Stimulated activated CD4-positive, alpha-beta T cell treated with anti-CD3 and anti-CD28 coated beads, Interleukin-2, amount 100 ng/mL, for 48 hours (primary cell): ENCODE measurements at places on chromosomes 2 and 18.
A peak's percentile ranks its signal among the peaks of the same experiment; 100 is the strongest.

- no peak for DNase-seq
Measured at GRCh38 chr2:241061275-241061674, 40.8 kb downstream of the MTERF4 start.

DNA sequence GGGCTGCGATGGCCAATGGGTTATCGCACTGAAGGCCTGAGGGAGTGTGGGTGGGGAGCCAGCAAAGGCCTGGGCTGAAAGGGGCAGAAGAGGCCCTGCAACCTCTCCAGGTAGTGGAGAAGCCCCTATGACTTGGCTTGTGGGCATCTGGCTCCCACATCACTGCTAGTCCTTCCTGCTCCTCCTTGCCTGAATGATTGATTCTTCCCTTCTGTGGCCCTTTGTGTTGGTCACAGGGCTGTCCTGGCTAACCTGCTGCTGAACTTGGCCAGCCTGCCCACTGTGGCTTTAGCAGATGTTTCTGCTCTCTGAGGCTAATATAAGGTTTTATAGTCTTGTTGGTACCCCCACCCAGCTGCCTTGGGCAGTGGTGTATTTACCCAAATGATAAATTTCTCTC is 136.2 kb upstream of the ALPP start:
- no peak for DNase-seq

- DNase-seq = no peak
Measured at GRCh38 chr18:47547539-47548202, 296.2 kb upstream of the SKOR2 start.

GRCh38 chr2:27838502-27838901 is 51.7 kb downstream of the RBKS start:
- no peak for DNase-seq

- no peak for DNase-seq
Measured at GRCh38 chr2:66729416-66730330, 294.7 kb downstream of the MEIS1 start.

GRCh38 chr18:77949355-77949973 is 699.8 kb downstream of the GALR1 start:
- DNase-seq = no peak

DNA sequence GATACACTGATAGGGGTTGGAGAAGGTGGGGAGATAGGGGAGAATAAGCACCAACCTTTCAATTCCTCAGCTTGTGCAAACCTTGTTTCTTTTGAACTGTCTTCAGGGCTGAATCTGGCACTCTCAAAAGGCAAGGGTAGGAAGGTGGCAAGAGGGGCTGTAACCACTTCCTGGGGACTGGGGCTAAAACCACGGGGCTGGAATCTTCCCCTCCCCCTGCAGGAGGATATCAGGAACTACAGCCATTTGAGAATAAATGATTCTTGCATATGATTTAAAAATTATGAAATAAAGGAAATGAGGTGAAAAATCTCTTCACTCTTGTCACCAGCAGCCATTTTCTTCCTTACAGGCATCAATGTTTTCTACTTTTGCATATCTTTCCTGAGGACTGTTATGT is 50.8 kb downstream of the ATOH8 start:
- DNase-seq = no peak

DNA sequence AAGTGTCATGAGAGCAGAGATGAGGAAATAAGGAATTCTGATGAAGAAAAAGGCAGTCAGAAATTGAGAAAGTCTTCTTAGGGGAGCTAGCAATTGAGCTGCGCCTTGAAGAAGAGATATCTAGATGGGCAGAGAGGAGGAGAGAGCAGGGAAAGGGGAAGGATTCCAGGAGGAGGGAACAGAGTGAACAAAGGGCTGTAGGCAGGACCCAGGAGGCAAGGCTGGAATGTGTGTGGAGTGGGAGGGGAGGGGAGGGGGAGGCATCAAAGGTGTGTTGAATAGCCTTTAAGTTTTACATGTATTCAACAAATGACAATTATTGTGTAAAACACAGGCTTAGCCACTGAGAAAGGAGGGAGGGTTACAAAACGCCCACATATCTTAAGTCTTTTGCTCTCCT is 164.5 kb downstream of the TDRD15 start:
- no peak for DNase-seq

- peak; percentile 26 for DNase-seq
Measured at GRCh38 chr2:3377279-3377611, 373 bp downstream of the EIPR1 start.

DNA sequence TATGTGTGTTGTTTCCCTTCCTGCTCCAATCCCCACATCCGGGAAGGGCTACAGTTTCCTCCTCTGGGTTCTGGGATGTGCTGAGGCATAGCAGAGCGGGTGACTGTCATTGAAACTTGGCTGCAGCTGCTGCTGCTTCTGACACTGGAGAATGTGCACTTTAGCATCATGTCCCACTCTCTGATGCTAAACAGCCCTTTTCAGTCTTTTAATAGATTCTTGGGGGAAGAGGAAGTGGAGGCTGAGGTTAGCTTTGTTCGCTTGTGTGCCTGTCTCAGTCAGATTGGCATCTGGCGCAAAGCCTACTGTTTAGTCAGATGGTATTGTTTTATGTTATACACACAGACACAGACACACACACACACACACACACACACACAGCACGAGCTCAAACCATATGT is 136.5 kb upstream of the RND3 start:
- DNase-seq = no peak

DNA sequence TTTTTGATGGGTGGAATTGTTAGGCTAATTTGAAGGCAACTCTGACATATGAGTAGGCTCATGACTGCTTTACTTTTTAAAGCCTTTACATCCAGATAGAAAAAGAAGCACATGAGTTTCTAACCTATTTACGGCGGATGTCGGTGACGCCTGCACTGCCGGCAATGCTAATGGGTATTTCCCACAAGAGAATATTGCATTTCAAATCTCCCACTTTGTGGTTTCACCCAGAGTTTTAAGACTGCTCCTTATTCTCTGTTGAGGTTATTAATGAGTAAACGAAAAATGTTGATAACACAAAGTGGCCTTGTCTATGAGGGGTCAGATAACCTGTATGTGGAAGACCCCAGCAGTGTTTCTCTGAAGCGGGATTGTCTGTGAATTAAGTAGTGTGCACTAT is 14.0 kb downstream of the CCDC85A start:
- no peak for DNase-seq

DNA sequence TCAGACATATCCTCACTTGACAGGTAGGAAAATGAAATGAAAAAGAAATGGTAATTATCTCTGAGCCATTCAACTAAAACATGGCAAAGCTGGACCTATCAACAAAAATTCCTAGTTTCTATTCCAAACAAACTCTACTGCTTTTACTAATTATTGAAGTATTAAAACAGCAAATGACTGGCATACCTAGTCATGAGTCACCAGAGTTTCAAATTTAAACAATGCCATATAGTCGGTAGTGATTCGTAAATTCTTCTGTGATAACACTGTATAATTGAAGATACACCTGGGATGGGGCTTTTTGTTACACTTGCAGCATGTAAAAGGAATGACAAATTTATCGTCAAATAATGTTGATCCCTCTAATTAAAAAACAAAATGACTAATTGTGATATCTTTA is 153.1 kb upstream of the THUMPD2 start:
- no peak for DNase-seq

DNA sequence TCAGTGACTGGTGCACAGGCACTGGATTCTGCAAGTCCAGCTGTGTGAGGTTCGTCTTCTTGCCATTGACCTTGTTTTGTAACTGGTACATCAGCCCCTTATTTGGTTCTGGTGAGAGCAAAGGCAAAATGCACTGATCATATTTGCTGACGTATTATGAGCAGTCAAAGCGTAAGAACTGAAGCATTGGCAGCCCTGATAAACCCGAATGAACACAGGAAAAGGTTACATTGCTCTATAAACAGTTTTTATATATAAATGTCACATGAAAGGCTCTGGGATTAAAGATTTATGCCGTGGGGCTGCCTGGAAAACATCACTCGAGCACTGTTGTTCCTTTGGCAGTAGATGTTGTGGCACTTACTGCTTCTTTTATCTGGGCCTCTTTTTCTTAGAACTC is 167.9 kb downstream of the IRS1 start:
- no peak for DNase-seq

DNA sequence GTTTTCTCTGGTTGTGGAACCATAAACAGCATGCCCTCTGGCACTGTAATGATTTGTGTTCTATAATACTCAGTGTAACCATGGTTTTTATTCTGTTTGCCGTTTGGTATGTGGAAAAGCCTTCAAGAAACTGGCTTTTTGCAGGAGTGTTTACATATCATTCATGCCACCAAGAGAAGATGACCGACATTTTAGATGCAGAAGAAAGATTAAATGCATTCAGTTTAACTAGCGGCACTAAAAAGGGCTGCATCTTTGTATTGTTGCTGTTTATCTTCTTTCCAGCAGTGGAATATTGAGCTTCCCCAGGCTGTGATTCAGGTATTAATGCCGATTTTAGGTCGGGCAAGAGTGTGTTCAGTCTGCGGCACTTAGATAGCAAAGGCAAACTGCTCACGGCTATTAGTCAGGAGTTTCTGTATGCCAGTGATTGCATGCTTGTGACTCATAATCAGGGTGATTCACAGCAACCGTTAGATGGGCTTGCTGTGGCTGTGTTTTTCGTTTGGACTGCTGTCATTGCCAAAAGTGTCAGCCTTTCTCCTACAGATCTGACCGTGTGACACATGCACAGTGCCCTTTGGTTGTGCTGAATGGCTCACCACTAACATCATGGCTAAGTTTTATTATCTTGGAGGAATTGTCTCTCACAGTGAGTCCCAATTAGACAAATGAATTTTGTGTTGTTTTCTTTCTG is 479.7 kb downstream of the PARD3B start:
- DNase-seq = peak; percentile 25

GRCh38 chr2:169393068-169393590 is 30.8 kb upstream of the LRP2 start:
- DNase-seq = no peak

DNA sequence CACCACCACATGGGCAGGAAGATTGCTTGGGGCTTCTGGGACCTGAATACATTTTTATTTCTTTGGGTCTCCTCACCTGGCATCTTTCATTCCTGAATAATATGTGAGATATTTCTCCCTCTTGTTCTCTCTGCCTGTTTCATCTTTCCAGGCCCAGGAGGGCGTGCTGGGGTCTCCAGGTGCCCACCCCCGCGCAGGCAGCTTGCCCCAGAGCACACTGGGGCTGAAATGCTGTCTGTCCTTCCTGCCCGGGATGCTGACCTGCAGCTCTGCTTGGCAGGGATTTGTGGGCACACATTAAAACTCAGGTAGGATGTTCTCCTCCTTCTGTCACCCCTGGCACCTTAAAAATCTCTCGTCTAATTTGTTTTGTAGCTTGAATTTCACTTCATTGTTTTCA is 39.7 kb upstream of the TEX51 start:
- no peak for DNase-seq

DNA sequence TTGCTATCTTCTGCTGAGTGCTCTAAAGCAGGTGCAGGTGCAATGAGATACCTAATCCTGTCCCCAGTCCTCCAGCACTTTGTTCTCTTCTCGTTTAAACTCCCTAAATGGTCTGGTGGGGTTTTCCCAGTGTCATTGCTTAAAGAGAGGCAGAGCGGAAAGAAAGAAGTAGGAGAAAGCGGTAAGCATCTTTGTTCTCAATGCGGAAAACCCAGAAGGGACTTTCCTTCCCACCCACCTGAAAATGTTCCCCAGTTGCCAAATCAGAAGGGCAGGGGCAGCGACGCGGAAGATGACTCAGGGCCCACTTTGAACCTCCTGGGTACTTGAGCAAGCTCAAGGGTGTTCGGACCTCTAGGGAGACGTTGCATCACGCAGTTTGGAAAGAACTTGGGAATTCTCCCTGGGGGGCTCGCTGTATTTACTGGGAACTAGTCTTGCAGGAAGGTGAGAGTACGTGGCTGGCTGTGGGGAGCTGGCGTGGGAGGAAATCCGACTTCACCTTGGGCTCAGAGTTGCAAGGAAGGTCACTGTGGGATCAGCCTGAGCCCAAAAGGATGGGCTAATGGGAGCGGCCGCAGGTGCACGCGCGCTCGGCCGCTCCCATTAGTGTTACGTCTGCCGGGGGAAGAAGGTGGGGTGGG is 589 bp upstream of the SGPP2 start:
- peak; percentile 32 for DNase-seq

DNA sequence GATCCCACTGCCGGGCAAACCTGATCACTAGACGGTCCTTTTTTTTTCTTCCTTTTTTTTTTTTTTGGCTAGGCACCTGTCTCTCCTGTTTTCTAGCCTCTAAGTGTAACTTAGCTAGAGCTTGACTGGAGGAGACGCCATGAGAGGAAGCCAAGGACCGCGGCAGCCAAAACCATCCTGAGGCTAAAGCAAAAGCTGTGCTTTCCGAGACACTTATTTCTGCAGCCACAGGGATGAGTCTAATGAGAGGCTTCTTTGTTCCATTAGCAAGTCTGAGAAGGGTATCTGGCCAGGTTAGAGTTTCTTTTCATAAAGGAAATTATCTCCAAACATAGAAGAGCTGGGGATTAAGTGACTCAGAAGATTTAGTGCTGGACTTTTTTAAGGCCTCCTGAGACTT is 7.3 kb upstream of the CXCR4 start:
- DNase-seq = no peak

GRCh38 chr18:12883372-12883683 is 709 bp downstream of the PTPN2 start:
- DNase-seq = peak; percentile 21

GRCh38 chr2:28163028-28163427 is 229.6 kb upstream of the FOSL2 start:
- DNase-seq = no peak

DNA sequence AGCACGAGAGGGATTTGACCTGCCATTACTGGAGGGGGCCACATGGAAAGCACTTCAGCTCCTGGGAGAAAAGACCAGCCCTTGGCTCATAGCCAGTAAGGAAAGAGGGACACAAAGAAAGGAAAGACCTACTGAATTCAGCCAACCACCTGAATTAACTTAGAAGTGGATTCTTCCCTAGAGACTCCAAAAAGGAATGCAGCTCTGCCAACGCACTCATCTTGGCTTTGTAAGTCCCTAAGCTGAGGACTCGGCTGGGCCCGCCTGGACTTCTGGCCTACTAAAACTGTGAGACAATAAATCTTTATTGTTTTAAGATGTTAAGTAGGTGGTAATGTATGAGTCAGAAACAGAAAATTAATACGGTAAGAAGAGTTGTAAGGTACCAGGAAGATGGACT is 11.5 kb downstream of the ATF2 start:
- DNase-seq = no peak

DNA sequence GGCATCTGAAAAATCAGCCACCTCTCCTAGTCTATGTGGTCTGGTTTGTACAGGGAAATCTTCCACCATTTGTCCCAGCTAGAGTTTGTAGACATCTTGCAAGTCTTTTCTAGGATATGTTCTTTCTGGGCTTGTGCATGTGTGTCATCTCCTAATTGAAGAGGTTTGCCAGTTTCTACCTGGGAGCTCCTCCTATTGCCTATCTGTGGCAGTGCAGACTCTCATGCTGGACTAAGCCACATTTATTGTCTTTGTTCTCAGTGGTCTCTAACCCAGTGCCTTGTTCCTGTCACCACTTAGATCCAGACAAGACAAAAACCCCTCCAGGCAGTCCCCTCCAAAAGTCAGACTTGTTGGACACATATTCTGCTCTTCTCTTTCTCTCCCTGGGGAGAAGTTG is 72.0 kb upstream of the MRPS9 start:
- DNase-seq = no peak

- DNase-seq = no peak
Measured at GRCh38 chr2:178927173-178927572, 120.0 kb upstream of the TTN start.

GRCh38 chr2:3283206-3283605 is 94.4 kb downstream of the EIPR1 start:
- DNase-seq = no peak
